ENCODE measurements at places on chromosomes 13 and 19. TPM values are rescaled to one million over a fixed set of nuclear protein-coding genes. Genes with fewer than 3 reads are reported as not detected.

The ZNF100 gene
- 20.5 TPM for total RNA-seq

The ZNF426 gene
- 28.7 TPM for total RNA-seq

The KIR2DL1 gene
- total RNA-seq, result not detected

The GPR12 gene
- total RNA-seq, result 12.7 TPM

The KLK14 gene
- total RNA-seq, result 0.11 TPM

The SLC25A41 gene
- total RNA-seq, result 0.83 TPM

The CYP4F8 gene
- total RNA-seq, result not detected

The TLE2 gene
- 26.4 TPM for total RNA-seq

The FREM2 gene
- total RNA-seq, result 16.0 TPM

GRCh38 chr13:60974296-60974695, 441.4 kb downstream of the PCDH20 start:
- H3K36me3 ChIP-seq, result no peaks in the 10 kb centered on the region
- H3K27me3 ChIP-seq, result no peaks in the 10 kb centered on the region
- no peak overlapping the region for H3K4me3 ChIP-seq
- H3K4me1 ChIP-seq, result no peaks in the 10 kb centered on the region
- H3K27ac ChIP-seq, result no peak overlapping the region

GRCh38 chr13:113508521-113509254, 18.2 kb upstream of the DCUN1D2 start:
- H3K4me3 ChIP-seq, result no peak overlapping the region
- H3K4me1 ChIP-seq, result no peaks in the 10 kb centered on the region
- no peaks in the 10 kb centered on the region for H3K27me3 ChIP-seq
- peaks cover 74% of the 10 kb centered on the region for H3K36me3 ChIP-seq
- no peak for DNase-seq

DNA sequence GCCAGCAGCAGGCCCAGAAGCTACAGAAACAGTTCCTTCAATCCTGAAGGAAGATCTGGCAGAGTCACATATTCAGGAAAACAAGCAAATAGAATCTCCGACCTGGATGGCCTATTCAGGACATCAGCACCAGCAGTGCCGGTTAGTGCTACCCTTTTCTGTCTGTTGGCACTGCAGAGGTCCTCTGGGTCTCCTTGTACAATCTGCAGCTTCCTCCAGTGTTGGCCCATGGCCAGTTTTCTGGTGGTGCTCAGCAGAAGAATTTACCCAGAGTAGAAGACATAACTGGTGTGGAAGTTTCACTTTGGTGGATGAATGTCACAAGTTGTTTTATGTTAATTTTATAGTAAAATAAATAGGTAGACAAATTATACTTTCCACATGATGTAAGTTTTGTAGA, 498.1 kb downstream of the COG6 start:
- no peaks in the 10 kb centered on the region for H3K27me3 ChIP-seq
- DNase-seq, result no peak
- H3K27ac ChIP-seq, result no peak overlapping the region
- no peak overlapping the region for H3K4me3 ChIP-seq

- DNase-seq, result no peak
- H3K27me3 ChIP-seq, result peaks cover 19% of the 10 kb centered on the region
- H3K27ac ChIP-seq, result no peak overlapping the region
- peaks cover 16% of the 10 kb centered on the region for H3K4me1 ChIP-seq
- no peaks in the 10 kb centered on the region for H3K36me3 ChIP-seq
Measured at GRCh38 chr19:43469160-43469480, 3.7 kb upstream of the LYPD3 start.

GRCh38 chr19:46718157-46718933, 1.4 kb upstream of the PRKD2 start:
- peaks cover 56% of the 10 kb centered on the region for H3K36me3 ChIP-seq
- no peak overlapping the region for H3K4me3 ChIP-seq
- no peak for DNase-seq

- no peaks in the 10 kb centered on the region for H3K4me1 ChIP-seq
- H3K4me3 ChIP-seq, result no peak overlapping the region
- no peaks in the 10 kb centered on the region for H3K36me3 ChIP-seq
- no peaks in the 10 kb centered on the region for H3K27me3 ChIP-seq
- DNase-seq, result no peak
Measured at GRCh38 chr13:92362717-92363116, 863.9 kb upstream of the GPC6 start.

GRCh38 chr13:27922883-27923612, 3.2 kb downstream of the PDX1 start:
- no peak for DNase-seq
- peaks cover 44% of the 10 kb centered on the region for H3K4me1 ChIP-seq
- H3K4me3 ChIP-seq, result no peak overlapping the region
- no peak overlapping the region for H3K27ac ChIP-seq

DNA sequence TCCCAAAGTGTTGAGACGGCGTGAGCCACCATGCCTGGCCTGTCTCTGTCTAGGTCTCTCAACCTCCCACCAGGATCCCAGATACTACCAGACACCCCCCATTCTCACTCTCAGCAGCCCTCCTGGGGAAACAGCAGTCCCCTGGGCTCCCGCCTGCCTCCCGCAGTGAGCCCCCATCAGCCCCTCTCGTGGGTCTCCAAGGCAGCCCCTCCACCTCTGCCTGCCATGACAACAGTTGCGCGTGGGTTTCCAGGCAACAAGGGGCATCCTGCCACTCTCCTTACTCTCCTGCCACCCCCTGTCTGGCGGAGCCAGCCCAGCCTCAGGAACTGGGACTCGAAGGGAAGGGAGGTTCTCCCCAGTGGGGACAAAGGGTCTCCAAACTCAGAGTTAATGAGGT, 5.2 kb downstream of the LRRC4B start:
- H3K27me3 ChIP-seq, result no peaks in the 10 kb centered on the region
- H3K36me3 ChIP-seq, result peaks cover 68% of the 10 kb centered on the region
- peaks cover 69% of the 10 kb centered on the region for H3K4me1 ChIP-seq

DNA sequence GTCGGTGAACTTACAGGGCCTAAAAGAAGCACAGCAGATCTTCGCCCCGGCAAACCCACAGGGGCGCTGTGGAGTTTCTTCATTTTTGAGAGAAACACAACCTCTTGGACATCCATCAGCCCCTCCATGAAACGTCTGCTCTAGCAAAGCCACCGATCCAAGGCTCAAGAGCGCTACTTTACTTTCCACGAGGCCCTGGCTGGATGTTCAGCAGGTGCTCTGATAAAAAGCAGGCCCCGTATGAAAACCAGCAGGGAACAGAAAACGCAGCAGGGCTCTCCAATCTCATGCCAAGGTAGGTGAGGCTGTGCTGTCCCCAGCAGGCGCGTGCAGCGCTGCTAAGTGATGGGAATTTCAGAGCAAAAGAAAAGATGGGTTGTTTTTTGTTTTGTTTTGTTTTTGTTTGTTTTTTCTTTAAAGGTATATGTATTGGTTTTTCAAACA, 86.7 kb downstream of the IRS2 start:
- H3K4me1 ChIP-seq, result peaks cover 4% of the 10 kb centered on the region
- no peaks in the 10 kb centered on the region for H3K27me3 ChIP-seq
- H3K27ac ChIP-seq, result no peak overlapping the region

- no peak overlapping the region for H3K4me3 ChIP-seq
- peaks cover 12% of the 10 kb centered on the region for H3K4me1 ChIP-seq
- H3K36me3 ChIP-seq, result peaks cover 45% of the 10 kb centered on the region
- DNase-seq, result no peak
- H3K27me3 ChIP-seq, result no peaks in the 10 kb centered on the region
Measured at GRCh38 chr19:53541971-53542370, 4.0 kb downstream of the ZNF331 start.

DNA sequence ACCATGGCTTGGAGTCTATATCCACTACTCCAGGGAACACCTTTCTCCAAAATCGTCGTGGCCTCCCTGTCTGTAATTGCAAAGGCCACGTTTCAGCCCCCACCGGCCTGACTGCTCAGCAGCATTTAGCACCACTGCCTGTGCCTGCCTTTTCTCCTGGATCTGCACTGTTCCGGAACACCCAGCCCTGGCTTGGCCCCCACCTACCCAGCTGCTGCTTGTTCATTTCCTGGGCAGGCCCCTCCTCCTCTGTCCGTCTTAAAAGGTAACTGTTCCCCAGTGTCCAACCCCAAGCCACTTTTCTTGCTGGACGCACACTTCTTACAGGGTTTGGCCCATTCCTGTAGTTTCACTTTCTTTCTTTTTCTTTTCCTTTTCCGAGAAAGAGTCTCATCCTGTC, 8.5 kb upstream of the SYT5 start:
- H3K27ac ChIP-seq, result no peak overlapping the region
- H3K4me1 ChIP-seq, result no peaks in the 10 kb centered on the region
- H3K4me3 ChIP-seq, result no peak overlapping the region
- peaks cover 5% of the 10 kb centered on the region for H3K27me3 ChIP-seq
- no peak for DNase-seq

Data from spinal cord (tissue), 10 donors.